ENCODE measurements at places on chromosomes 6 and 20.

- DNase-seq: no peak
These were observed 111.8 kb upstream of the SLC35F1 start for GRCh38 chr6:117795234-117795633.

DNA sequence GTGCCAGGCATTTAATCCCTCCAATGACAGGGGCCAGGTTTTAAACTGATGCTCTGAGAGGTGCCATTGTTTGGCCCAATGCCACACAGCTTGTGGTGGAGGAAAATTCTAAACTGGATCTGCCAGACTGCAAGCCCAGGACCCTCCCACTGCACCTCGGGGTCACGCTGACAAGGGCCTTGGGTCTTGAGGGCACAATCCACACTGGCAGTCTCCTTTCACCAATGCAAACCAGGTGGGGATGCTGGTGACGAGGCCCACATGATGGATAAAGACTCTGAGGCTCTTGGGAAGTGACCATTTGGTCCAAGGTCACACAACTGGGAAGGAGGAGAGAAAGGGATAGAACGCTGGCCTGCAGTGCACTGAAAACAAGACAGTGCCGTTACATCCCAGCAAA, 14.7 kb downstream of the ANKRD60 start:
- no peak for DNase-seq

GRCh38 chr20:8043687-8044282, 24.2 kb upstream of the TMX4 start:
- DNase-seq: no peak

DNA sequence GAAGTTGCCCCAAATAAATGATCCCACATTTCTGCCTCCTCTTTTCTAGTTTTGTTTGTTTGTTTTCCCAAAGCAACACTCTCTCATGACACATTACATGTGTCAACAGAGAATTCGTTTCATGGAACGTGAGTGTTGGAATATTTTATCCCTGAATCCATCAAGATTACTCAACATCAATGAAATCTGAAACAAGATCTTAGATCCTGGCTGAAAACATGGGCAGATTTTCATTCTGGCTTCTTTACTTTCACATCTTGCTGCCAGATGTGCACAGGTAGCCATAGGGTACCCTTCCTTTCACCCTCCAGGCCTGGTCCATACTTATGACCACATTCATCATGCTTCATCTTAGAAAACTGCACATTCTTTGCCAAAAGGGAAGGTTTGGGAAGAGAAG, 347.0 kb downstream of the DOK5 start:
- no peak for DNase-seq

DNA sequence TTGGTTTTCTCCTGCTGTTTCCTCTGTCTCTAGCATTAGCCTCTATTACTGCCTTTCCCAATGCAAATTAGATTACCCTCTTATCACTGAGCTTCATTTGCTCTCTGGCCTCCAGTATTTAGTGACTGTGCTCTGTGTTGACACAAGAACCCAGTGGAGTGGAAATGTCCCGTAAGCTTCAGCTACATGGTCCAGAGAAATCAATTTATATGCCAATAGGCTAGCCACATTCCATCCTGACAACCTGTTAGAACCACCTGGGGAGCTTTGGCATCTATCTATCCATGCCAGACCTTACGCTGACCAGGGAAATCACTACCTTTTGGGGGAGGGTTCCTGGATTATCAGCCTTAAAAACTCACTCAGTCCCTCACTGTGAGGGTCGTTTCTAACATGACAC, 459.6 kb downstream of the UTRN start:
- DNase-seq: no peak

- DNase-seq: no peak
These were observed 325.1 kb downstream of the CDH26 start for GRCh38 chr20:60283281-60283680.

GRCh38 chr6:37110500-37111461, 59.2 kb upstream of the PIM1 start:
- DNase-seq: no peak

DNA sequence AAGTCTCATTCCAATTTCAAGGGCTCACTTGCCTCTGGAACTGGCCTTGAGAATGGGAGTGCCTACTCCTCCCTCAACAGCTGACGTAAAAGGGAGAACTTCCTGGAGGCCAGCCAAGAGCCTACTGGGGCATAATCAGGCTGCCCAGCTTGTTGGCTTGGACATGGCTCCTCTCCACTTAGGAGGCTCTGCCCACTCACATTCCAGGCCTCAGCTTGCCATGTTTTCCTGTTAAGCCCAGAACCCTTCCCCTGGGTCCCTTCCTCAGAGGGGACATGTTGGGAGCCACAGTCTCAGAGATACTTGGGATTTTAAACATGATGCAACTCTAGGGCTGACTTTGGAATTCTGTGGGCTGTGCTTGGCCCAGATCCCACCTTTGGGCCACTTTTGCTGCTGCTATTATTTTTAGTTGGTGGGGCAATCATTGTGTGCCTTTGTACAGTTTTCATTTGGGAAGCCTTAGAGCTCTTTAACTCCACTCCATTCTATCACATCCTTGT, 31.5 kb upstream of the ADTRP start:
- no peak for DNase-seq

GRCh38 chr6:126388104-126388598, 48.2 kb downstream of the CENPW start:
- no peak for DNase-seq

GRCh38 chr20:46312075-46312944, 4.0 kb upstream of the CDH22 start:
- DNase-seq: no peak

DNA sequence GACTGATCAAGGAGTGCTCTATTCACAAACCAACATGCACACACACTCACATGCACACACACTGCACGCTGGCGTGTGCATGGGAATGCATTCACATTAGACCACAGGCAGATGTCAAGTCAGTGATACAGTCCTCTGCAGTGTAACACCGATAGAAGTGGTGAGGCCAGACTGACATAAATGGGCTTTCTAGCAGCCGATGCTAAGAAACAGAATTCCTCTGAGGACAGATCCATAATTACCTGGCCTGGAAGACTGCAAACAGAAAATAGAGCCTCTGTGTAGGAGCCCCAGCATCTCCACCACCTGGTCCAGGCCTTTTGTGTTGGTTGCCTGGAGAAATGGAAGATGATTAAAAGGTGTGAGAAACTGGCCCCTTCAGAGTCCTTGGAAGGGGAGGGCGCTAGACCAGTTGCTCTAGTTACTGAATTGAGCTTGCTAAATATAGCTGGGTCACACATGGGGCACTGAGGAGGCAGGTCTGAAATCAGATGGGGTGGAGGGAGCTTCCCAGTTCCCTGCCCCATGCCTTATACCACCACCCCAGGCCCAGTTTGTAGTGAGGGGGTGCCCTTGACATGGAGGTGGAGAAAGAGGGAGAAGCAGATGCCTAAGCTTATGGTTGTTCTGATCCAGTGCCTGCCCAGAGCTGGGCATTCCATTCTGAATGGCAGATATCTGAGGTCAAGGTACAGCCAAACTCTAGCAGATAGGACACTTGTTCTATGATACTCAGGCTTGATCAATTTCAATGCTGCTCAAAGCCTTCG, 233.8 kb downstream of the LRFN2 start:
- no peak for DNase-seq

DNA sequence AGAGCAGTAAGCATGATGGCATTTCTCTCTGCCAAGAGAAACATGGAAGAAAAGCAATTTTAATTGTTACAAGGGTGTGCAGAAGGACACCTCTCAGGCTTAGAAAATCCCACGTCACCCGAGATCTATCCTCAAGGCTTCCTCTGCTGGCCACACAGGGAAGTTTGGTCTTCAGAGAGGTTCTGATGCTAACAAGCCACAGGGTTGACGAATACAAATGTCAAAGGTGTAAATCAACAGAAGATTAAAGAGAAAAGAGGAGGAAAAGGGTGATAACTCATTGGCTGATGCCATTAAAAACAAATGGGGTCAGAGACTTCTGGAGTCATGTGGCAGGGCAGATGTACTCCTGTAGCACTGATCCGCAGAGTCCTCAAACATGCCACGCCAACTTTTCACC, 33.6 kb upstream of the SPDEF start:
- no peak for DNase-seq

- peak; percentile 35 for DNase-seq
These were observed at the start of gene C6orf62 for GRCh38 chr6:24719125-24719971. C6orf62 (minus strand) TSS chr6:24719154; CDS start chr6:24718668, 486 bp downstream.

GRCh38 chr6:123372737-123373136, 264.0 kb downstream of the TRDN start:
- DNase-seq: no peak

- no peak for DNase-seq
These were observed 31.9 kb downstream of the HLA-DPB1 start for GRCh38 chr6:33107641-33108040.

- no peak for DNase-seq
These were observed 189.0 kb upstream of the SOX4 start for GRCh38 chr6:21404577-21404976.

DNA sequence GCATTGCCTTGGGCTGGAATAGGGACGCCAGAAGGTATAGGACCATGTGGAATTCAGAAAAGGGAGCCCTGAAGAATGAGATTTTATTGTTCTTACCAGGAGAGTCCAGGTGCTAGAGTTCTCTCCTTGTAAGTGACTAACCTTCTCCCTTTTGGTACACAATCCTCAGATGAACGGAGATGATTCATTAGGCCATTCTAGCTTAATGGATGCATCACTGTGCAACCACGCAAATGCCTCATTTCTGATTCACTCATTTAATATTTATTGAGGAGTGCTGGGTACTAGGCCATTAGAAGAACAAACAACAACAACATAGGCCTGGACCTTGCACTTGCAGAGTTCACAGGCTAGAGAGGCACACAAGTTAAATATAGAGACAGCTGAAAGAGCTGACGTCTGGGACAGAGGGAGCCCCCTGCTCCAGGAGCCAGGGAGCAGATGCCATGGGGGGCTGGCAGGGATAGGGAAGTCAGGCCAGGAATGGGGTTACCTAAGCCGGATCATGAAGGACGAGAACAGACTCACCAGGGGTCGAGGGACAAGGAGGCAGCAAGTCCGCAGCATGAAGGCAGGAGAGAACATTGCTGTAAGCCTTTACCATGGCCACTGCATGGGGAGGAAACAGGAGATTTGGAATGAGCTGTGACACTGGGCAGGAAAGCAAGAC, 179.5 kb upstream of the AKAP12 start:
- DNase-seq: no peak

DNA sequence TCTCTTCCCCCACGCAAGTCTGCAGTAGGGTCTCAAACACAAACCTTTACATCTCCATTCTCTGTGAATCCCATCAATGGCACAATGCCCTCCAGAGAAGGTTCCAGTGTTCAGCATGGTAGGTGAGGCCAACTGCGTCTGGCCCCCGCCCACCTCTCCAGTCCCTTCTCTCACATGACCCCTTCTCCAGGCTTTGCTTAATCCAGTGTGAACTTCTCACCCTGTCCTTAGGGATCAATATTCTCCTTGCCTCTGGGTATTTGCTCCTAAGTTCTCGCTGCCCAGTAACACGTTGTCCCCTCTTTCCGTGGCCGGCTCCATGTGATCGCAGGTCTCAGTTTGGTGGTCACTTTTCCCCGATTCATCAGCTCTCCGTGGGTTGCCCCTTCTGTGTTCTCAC, 225.1 kb upstream of the PMEPA1 start:
- no peak for DNase-seq

- DNase-seq: no peak
These were observed 29.1 kb downstream of the CPNE5 start for GRCh38 chr6:36809941-36810803.

- no peak for DNase-seq
These were observed 3.9 kb downstream of the STXBP5 start for GRCh38 chr6:147207837-147208754.

DNA sequence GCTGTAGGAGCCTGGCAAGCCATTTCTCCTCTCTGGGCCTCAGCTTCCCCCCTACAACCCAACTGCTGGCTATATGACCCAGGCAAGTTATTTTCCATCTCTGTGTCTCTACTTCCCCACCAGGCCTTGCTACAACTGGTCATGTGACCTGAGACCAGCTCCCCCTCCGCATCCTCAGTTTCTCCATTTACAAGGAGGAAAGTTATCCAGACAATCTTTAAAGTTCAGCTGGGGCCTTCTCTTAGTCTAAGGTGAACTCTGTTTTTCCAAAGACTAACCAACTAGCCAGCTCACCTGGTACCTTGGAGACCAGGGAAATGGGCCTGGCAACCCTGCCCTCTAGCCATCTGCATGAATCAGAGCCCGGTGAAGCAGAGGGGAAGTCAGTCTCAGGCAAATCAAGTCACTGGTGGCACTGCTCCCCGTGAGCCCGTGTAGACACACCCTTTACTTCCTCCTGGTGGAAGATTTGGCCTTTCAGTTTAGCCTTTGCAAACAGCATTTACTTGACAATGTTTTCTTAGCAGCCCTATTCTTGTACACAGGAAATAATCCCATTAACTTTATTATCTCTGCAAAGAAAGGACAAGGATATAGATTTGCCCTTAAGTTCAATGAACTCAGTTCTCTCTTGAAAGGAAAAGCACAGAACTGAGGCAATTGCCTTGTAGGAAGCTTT, 157.7 kb downstream of the VEGFA start:
- DNase-seq: no peak

DNA sequence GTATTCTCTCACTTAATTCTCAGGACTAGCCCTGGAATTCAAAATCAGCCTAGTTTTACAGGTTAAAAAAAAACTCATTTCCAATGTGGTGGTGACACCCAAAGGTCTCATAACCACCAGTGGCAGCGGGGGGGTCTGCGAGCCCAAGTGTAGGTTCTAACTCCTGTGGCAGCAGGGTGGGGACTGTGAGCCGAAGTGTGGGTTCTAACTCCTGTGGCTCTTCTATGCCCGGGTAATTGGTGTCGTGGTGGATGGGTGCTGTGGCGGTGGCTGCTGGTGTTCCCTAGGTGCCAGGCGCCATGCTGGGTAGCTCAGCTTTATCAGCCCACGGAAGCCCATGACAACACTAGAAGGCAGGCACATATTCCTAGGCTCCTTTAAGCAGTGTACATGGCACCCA, 4.9 kb upstream of the ANKRD60 start:
- DNase-seq: no peak

- DNase-seq: no peak
These were observed 637.8 kb downstream of the RFPL4B start for GRCh38 chr6:112984899-112985298.

GRCh38 chr6:67358241-67358640, 1276.8 kb upstream of the ADGRB3 start:
- no peak for DNase-seq

DNA sequence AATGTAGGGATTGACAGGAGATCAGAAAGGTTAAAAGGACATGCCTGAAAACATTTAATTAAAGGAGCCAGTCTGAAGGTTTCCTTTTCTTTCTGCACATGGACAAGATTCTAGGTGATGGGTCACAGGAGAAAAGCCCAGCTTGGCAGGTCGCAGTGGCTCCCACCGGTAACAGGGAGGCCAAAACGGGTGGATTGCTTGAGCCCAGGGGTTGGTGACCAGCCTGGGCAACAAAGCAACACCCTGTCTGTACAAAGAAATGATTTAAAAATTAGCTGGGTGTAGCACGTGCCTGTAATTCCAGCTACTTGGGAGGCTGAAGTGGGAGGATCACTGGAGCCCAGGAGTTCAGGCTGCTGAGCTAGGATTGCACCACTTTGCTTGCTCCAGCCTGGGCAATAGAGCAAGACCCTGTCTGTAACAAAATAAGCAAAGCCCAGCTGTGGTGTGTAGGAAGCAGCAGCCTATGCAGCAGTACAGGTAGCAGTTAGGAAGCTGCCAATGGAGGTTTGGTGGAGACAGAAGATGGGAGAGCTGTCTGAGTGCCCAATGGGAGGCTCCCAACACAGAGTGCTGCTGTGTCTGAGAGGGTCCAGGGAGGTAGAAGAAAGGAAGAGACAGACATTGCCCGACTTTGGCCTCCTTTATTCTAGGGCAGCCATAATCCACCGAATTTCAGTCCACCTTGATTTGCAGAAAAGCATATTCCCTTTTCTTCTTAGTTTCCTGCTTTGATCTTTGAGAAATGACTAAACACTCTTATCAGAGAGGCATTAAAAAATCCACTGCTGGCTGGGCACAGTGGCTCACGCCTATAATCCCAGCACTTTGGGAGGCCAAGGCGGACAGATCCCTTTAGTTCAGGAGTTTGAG, 7.1 kb upstream of the AP5S1 start:
- no peak for DNase-seq
